ENCODE measurements at places on chromosomes 1 and 21.

GRCh38 chr1:18646091-18646785 is 15.6 kb downstream of the PAX7 start:
- DNase-seq, result no peak

- no peak for DNase-seq
Measured at GRCh38 chr1:213474054-213474453, 423.0 kb downstream of the RPS6KC1 start.

DNA sequence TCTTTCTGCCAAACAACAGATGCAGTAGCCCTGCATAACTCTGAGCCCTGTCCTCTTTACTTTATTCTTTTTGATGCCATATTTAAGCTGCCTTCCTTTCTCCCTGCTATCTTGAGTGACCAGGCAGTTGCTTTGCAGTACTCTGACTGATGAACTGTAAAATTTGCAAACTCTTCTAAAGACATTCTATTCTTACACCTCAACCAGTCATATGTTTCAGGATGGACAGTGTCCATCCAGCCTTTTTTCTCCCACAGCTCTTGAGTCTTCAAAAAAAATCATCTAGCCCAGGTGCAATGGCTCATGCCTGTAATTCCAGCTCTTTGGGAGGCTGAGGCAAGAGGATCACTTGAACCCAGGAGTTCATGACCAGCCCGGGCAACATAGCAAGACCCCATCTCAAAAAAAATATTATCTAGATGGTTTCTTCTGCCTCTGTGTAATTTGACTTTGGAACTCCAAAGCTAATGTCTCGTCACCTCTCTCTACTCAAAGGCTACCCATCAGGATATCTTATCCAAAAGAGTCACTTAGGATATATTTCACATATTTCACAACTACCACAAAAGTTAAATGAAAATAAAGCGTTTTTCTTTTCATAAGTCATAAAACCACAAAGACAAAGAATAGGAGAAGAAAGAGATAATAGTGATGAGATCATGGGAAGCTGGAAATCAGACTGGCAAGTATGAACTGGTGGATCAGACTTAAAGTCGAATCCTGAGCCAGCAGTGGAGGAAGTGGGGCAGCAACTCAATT is 54.6 kb upstream of the IPO9 start:
- no peak for DNase-seq

DNA sequence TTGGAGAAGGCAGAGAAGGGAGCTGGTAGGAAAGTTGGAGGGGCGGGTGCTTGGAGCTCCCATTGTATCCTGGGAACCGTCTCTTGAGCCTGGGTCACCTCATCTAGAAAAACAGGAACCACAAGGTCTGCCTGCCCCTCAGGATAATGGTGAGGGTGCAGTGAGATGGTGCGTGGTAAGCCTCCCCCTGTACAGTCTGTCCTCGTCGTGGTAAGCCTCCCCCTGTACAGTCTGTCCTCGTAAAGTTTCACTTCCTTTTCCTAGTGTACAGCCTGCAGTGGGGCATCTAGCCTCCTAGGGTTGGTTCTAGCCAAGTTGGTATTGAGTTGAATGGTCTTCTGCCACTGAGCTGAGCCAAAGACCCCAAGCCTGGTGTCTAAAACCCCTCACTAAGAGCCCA is 66.5 kb upstream of the IGSF21 start:
- DNase-seq, result no peak

DNA sequence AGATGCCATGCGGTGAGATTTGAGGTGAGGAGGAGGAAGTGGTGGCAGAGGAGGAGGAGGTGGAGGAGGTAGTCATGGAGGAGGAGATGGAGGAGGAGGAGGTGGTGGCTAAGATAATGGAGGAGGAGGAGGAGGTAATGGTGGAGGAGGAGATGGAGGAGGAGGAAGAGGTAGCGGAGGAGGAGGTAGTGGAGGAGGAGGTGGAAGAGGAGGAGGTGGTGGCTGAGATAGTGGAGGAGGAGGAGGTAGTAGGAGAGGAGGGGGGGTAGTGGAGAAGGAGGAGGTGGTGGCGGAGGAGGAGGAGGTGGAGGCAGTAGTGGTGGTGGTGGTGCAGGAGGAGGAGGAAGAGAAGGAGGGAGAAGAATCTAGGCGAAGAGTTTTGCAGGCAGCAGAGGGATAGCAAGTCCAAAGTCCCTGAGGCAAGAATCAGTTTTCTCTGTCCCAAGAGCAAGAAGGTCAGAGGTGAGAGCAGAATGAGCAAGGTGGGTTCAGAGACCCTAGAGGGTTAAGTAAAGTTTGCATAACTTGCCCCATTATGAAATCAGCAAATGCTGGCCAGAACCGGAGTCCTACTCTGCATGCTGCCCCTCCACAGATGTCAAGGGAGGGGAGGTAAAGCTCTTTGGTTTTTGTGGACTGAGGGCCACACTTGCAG is 38.9 kb upstream of the GNPAT start:
- no peak for DNase-seq

- no peak for DNase-seq
Measured at GRCh38 chr1:174243451-174244000, 84.2 kb downstream of the RABGAP1L start.

- DNase-seq, result peak; percentile 44
Measured at GRCh38 chr1:192516776-192517297, 58.7 kb upstream of the RGS1 start.

DNA sequence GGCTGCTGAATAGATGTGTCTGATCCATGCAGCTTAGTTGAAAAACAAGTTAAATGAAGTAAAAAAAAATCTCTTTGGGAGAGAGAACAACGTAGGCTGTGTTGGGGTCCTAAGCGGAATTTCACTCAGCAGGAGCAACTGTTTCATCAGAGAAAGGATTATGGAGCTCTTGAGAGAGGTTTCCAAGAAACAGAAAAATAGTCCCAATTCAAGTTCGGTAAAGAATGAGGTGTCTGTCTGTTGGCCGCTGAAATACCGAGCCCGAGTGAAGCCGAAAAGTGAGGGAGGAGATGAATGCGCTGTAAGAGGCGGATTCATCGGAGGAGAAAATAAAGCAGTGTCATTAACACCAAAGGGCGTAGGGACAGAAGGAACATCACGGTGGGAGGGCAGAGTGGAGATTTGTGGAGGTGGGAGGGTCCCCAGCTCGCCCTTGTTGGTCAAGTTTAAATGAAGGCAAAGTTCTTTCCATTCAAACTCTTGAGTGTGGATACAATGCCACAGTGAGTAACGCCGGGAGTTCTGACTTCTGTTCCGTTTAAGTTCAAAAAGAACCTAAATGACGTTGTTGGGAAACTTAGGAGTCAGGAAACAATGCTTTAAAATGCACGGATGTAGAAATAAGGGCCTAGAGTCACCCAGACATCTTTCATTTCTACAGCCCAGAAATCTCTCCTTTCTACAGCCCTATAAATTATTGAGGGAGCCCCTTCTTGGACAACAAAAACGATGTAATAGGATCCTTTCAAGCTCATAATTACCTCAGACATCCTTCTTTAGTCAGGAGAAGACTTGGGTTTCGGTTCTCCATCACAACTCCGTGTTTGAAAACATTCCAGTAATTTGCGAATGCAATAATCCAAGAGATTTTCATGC is 15.6 kb upstream of the SLC45A1 start:
- DNase-seq, result no peak

DNA sequence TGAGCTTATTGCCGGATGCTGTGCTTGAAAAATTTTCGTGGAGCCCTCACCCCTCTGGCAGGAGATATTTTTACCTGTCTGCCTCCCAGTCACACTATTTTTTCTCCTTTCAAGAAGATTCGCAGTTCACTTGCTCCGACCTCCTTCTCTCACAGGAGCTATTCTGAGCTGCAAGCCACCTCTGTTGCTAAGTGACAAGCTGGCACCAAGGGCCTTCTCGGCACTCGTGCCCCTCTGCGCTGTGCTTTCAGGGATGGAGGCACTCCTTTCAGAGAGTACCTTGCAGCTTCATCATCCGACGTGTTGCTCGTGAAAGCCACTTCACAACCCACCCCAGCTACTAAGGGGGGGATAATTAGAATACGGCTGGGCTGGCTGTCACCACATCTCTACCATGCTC is 11.6 kb downstream of the SLC6A17 start:
- no peak for DNase-seq

- DNase-seq, result no peak
Measured at GRCh38 chr1:181319907-181320306, 163.4 kb upstream of the CACNA1E start.

- DNase-seq, result peak; percentile 21
Measured at GRCh38 chr1:167121375-167122120, 27.7 kb downstream of the STYXL2 start.

DNA sequence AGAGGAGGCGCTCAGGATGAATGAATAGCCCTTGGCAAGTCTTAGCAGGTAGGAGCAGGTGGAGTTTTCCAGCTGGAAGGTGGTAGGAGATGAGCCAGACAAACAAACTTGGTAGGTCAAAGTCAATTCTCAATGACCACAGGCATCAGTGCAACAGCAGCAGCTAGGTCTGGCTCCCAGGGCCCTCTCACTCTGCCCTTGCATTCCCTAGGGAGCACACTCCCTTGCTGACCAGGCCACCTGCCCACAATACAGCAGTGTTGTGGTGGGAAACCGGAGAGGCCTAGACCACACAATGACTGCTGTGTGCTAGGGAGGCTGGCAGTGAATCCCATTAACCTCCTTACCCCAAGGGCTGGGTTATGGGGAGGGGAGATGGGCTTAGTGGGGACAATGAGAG is 13.0 kb upstream of the PAQR6 start:
- no peak for DNase-seq

- no peak for DNase-seq
Measured at GRCh38 chr1:59029411-59030167, 245.7 kb upstream of the JUN start.

DNA sequence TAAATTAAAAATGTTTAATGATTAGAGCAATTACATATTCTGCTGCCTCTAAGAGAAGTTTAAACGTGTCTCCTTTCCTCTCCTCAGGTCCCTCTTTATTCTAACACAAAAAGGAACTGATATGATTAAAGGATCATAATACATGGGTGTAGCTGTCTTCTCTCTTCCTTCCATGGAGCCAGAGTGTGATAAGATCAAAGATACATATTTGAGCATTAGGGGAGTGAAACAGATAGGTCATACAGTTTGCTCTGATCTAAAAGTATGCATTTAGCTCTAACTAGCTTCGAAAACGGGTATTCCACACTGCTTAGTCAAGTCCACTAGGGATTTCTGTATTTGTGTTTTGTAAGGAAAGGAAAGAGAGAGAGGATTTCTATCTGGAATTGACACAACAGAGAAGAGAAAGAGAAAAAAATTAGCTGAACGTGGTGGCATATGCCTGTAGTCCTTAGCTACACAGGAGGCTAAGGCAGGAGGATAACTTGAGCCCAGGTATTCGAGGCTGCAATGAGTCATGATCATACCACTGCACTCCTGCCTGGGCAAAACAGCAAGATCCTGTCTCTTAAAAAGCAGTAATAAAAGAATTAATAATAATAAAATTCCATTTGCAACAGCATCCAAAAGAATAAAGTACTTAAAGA is 63.1 kb downstream of the CDC42BPA start:
- DNase-seq, result no peak

Data from activated gamma-delta T cell treated with Interleukin-2 at 50 U/mL for 16 hours (primary cell).